EL (cell line): ENCODE measurements at places on chromosomes 1 and 21.

DNA sequence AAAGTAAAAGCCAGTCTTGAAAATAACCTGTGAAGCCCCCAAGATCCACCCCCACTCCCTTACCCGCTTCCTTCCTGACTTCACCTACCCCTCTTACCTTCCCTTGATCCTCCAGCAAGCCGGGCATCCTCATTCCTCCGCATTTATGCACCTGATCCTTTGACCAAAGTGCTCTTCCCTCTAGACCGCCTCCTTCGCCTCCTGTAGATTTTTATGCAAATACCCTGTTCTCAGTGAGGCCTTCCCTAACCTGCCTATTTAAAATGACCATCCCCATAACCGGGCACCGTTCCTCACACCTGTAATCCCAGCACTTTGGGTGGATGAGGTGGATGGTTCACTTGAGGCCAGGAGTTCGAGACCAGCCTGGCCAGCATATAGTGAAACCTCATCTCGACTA, 1.1 kb upstream of the NENF start:
- no peak for DNase-seq

DNA sequence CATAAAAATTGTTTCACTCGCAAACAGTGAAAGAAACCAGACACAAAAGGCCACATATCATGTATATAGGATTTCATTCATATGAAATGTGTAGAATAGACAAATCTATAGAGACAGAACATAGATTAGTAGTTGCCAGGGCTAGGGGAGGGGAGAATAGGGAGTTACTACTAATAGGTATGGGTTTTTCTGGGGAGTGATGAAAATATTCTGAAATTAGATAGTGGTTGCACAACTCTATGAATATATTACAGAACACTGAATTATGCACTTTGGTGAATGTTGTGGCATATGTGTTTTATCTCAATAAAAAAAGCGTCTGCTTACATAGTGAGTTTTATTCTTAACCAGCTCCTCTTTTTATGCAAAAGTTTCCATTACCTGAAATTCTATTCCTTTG, 21.6 kb downstream of the SYT14 start:
- no peak for DNase-seq

- DNase-seq, result no peak
Measured at GRCh38 chr1:230909974-230910754, 41.8 kb upstream of the C1orf198 start.

GRCh38 chr1:25811384-25812082, 8.2 kb upstream of the MTFR1L start:
- DNase-seq, result no peak

DNA sequence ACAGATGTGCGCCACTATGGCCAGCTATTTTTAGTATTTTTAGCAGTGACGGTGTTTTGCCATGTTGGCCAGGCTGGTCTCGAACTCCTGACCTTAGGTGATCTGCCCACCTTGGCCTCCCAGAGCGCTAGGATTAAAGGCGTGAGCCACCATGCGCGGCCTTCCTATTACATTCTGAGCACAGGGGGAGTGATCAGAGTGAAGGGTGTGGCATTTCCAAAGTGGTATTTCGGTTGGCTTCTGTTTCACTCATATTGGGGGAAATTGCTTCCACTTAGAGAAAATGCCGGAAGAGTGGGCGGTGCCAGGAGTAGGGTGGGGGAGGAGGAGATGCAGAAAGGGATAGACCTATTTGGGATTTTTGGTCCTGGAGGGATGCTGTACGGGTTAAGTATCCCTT, 4.3 kb downstream of the PIK3CD start:
- no peak for DNase-seq

- DNase-seq, result no peak
Measured at GRCh38 chr1:118485757-118486156, 300.7 kb upstream of the SPAG17 start.

- no peak for DNase-seq
Measured at GRCh38 chr1:108059945-108060344, 95.0 kb upstream of the VAV3 start.

GRCh38 chr1:4269952-4270570, 370.0 kb upstream of the C1orf174 start:
- DNase-seq, result no peak

DNA sequence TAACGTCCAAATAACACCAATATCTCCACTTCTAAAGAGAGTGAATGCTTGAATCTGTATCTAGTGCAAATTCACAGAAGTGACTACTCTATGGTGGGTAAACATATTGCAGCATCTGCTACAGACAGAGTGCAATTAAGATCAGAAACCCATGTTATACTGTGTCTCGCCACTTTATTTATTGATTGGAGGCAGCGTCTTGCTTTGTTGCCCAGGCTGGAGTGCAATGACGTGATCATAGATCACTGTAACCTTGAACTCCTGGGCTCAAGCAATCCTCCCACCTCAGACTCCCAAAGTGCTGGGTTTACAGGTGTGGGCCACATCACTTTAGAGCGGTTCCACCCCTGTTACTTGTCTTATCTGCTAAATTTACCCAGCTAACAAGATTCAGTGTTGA, 57.0 kb downstream of the HLCS start:
- DNase-seq, result no peak

GRCh38 chr1:218771931-218772330, 401.7 kb upstream of the LYPLAL1 start:
- DNase-seq, result no peak

DNA sequence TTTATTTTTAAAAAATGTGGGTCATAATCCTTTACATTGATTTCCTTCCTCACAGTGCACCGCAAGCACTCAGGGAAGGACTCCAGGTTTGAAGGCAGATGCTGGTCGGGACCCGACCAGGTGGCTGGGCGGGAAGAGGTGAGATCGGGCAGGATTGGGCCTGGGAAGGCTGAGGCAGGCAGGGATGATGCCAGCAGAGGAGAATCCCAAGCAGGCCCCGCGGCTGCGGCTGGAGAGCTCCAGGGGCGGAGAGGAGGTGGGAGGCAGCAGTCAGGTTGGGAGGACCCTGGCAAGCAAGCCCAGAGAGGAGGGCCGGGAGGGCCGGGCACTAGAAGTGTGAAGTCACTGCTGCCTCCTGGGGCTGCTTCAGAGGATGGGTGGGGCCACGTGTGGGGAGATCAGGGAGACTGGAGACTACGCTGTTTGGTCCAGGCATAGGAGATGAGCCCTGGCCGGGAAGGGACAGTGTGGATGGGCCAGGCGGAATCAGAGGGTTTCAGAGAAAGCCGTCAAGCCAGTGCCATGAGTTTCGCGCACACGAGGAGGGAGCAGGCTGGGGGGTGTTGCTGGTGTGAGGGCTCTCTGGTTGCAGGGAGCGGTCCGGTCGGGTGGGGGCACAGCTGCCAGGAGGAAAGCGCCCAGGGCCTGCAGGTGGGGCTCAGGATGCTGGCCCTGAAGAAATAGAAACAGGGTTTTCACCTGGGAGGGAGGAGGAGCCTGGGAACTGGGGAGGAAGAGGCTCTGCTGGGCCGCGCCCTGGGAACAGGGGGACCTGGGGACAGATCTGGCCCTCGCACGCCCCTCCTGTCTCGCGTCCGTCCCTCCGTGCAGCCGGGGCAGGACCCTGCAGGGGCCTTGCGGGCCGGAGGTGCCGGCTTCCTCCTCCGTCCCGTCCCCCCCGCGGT, 888 bp upstream of the COL18A1 start:
- DNase-seq, result peak; percentile 38

- DNase-seq, result no peak
Measured at GRCh38 chr1:38746402-38746935, 113.1 kb downstream of the RRAGC start.

GRCh38 chr1:112297536-112297935, 98.5 kb upstream of the CTTNBP2NL start:
- DNase-seq, result peak; percentile 11

GRCh38 chr1:87673309-87673708, 344.6 kb downstream of the LMO4 start:
- DNase-seq, result no peak

DNA sequence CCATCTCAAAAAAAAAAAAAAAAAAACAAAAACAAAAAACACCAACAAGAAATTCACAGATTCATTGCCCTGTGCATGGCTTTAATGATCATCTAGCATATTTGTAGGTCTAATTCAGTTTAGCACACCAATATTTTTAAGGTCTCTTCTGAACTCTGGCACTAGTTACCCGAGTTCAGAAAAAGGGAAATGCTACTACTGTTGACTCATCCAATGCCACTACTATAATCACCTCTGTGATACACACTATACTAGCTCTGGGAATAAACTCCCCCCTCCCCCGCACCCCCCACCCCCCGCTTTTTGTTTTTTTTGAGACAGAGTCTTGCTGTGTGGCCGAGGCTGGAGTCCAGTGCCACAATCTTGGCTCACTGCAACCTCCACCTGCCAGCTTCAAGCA, 55.6 kb downstream of the FBXO42 start:
- no peak for DNase-seq

- DNase-seq, result no peak
Measured at GRCh38 chr1:28314547-28314941, 14.3 kb upstream of the MED18 start.

DNA sequence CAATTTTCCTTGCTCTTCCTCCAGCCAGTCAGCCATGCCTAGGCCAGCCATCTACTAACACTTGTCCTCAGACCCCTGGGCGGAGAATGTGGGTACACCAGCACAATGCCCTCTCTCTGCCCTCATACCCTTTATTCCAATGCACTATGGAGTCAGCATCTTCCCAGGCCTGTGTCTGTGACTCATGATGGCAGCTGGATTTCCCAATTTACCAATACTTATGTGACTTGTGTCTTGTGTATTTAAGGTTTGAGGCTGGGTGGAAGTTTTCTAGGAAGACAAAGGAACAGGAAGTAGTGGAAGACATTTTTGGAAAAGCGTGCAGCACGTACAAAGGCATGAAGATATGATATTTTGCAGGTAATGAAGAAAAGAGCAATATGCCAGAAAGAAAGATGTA, 114.3 kb downstream of the NMNAT2 start:
- DNase-seq, result peak; percentile 49

DNA sequence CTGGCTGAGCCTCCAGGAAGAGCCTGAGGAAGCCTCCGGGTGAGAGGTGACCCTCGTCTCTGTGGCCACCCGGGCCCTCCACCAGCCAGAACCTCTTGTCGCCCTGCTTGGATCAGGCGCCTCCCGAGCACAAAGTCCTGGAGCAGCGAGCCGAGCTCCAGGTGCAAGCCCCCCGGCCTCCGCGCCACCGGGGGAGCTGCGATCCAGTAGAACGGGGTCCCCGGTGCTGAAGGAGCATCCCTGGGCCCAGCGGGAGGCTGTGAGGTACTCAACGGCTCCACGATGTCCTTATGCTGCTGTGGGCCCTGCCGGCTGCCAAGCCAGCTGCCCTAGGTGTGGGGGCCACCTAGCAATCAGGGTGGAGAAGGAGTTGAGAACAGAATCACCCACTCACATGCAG, 102.8 kb downstream of the PRDM16 start:
- no peak for DNase-seq

DNA sequence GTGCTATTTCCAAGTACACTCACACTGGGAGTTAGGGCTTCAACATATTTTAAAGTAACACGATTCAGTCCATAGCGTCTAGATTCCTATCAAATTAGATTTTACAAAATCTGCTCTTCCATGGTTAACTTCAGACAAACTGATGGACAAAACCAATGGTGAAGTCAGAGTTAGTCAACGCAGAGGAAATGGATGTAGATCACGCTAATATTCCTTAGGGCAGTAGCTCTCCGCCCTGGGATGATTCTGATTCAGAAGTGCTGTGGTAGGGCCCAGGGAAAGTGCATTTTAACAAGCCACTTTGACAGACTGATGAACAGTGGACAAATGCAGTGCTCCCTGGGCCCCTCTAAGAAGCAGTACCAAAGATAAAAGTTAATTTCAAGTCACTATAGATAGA, 83.2 kb downstream of the HIVEP3 start:
- DNase-seq, result peak; percentile 43

GRCh38 chr21:35316933-35317332, 267.8 kb upstream of the RUNX1 start:
- DNase-seq, result peak; percentile 19

DNA sequence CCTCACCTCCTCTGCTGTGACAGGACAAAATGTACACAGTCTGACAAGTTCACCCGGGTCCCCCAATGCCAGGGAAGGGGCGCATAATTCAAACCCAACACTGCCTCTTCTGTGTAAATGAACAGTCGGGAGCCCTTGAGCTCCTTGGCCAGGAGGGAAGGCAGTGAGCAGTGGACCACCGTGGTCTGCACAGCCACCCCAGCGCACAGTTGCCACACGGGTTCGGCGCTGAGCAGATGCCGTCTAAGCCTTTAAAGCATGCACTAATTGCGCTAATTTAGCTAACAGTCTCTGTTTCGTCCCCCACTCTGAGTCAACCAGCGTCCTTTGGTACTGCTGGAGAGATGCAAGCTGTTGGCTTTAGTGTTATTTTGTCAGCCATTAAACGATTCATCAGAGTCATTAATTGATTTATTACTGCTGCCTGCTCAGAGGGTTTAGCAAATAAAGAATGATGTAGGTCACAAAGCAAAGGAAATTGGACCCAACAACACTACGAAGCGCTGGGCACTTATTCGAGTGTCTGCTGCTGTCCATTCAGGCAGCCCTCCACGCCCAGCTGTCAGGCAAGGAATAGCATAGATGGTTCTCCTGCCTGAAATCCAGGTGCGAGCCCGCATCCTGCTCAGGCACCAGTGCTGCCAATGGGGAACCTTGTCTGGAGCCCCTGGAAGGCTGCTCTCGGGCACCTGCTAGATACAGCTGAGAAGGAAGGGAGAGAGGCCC, 91.5 kb downstream of the MRPL37 start:
- DNase-seq, result no peak

- no peak for DNase-seq
Measured at GRCh38 chr1:213933336-213933735, 54.4 kb upstream of the PROX1 start.

GRCh38 chr1:180836449-180836848, 76.2 kb upstream of the KIAA1614 start:
- no peak for DNase-seq

- no peak for DNase-seq
Measured at GRCh38 chr1:117009132-117009531, 7.6 kb downstream of the CD101 start.

DNA sequence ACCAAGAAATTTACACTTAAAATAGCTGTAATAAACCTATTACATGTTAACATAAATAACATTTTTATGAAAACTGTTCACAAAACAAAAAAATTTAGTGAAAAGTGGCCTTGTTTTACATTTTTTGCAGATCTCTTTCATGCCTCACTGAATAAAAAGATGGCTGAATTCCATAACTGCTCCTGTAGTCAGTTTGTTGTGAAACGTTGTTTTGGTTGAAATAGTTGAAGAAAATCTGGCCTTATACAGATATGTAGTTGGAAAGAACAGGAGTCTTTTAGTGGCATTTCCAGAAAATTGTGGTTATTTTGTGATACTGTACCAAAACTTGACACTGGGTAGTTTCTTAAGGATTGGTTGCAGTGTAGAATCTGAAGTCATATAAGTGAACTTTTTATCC, 18.1 kb downstream of the ITSN1 start:
- no peak for DNase-seq
